Esophagus squamous epithelium (tissue), 5 donors: ENCODE measurements at places on chromosomes 13 and 19.

DNA sequence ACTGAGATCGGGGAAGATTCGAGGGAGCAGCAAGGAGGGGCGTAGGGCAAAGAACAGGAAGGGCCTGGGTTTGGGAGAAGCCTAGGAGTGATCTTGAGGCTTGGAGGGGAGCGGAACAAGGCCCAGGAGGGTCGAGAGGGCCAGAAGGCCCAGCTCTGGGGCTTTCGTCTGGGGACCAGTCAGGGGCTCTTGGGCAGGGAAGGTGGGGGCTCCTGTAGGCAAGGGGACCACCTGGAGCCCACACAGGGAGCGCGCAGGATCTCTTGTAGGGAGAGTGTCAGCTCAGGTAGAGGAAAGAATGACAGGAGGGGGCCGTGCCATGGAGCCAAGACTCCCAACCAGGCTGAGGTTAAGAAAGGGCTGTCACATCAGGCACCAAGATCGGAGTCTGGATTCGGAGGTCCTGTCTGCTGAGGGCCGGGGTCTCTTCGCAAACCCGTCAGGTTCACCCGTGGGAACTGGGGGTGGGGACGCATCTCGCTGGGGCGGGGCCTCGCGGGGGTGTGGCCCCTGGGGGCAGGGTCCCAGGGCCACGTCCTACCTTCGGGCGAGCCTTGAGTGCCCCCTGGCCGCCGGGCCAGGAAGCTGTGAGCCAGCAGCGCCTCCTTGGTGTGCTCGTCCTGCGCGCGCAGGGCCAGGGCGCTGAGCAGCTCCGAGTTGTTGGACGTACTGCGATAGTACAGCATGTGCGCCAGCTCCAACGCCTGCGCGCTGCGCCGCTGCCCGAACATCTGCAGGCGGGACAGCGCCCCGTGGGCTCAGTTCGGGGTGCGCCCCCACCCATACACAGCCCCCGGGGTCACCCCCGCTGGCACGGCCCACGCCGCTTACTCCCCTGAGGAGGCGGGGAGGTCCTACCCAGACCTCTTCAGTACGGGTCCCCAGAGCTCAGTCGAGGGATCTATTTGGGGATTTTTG lies 8.4 kb downstream of the EMP3 start:
- DNase-seq: peak; percentile 61

DNA sequence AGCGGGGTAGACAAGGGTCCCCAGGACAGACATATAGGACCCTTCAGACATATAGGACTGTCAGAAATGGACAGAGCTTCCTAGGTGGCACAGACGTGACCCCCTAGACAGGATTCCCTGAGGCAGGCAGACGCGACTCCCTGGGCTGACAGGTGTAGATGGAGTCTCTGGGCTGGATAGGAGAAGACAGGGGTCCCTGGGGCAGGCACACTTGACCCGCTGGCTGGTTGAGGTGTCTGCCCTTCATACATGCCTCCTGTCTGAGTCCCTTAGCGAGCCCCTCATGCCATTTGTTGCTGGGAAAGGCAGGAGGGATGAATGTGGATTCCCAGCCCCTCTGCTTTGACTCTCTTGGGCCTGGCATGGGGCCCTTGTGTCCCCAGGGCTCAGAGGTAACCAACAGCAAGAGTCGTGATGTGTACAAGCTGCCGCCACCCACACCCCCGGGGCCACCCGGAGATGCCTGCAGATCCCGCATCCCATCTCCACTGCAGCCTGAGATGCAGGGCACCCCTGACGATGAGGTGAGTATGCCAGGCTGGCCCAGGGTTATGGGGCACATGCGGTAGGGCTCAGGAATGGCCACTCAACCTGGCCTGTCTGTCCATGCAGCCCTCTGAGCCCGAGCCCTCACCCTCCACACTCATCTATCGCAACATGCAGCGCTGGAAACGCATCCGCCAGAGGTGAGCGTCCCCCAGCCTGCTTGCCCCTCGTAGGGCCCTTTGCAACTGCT lies 3.0 kb downstream of the HSPB6 start:
- DNase-seq: no peak

- no peak for DNase-seq
Observed at GRCh38 chr13:27172495-27172842, 858 bp upstream of the USP12 start.

DNA sequence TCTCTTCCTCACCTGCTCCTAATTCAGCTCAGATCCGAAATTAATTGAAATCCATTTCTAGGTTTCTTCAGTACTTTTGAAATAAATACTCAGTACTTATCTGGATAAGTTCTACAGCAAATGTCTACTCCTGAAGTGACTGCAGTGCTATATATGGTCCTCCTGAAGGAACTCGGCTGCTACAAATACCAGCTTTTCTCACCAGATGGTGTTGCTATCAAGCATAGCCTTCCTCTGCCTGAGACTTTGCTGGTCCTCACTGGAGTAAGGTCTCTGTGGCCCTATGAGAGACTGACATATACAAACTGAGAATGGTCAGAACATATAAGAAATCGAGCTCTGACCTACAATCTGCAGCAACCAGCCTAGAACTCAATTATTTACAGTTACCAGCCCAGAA lies 161.6 kb downstream of the NDFIP2 start:
- DNase-seq: no peak

- no peak for DNase-seq
Observed at GRCh38 chr19:16296713-16297112, 27.9 kb upstream of the KLF2 start.
